ENCODE measurements at places on chromosomes 11 and 22.

DNA sequence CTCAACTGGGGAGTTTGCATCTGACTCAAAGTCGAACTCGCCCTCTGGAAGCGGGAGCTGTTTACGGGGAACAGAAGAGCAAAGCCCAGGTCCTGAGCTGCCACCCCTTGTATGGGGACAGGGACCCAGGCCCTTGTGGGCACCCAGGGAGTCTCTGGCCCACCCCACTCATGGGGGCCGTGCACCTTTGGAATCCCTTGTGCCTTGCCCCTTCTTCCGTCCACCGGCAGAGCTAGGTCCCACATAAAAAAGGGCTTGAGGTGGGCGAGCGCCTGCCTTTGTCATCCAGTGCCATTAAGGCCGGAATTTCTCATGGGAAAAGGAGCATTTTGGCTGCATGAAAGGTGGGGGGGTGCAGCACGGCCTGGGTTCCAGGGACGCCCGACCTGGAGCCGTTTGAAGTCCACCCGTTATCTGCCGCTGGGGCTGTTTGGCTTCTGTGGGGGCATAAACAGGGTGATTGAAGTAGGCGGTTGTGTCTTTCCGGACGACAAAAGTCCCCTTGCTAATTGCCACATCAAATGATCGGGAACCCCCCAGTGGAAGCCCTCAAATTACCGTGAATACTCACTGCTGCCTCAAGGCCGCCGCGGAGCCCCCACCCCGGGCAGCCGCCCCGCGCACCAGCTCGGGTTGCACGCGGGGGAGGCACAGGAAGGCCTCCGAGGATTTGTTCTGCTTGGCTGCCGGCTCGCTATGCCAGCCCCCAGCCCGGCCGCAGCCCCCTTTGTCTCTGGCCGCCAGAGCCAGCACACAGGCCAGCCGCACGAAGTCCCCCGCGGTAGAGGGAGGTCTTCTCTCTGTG, 49.0 kb upstream of the FGF3 start:
- DNase-seq = no peak

GRCh38 chr11:13963169-13963948, 836 bp downstream of the SPON1 start:
- DNase-seq = no peak

DNA sequence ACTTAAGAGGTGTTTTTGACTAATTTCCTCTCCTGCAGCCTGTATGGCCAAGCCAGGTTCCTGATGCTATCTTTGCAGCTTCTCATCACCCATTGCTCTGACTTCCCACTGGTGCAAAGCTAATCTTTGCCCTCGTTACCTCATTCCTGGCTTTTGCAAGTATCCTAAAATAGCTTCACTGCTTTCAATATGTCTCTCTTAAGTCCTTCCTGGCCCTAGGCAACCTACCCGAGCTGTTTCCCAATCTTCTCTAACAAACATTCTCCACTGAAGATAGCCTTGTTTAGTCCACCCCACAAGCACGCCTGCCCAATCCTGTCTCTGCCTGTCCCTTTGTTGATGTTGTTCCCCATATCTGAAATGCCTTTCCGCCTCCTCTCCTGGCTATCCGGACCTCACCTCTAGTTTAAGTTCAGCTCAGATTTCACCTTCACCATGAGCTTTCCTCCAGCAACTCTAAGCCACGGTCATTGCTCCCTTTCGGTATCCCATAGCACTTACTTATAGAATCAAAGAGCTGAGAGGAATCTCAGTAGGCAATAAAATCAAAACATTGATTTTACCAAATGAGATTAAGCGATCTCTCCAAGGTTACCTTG, 30.1 kb upstream of the CECR2 start:
- DNase-seq = no peak

- DNase-seq = no peak
These were observed 10.4 kb upstream of the THY1 start for GRCh38 chr11:119433358-119433725.

DNA sequence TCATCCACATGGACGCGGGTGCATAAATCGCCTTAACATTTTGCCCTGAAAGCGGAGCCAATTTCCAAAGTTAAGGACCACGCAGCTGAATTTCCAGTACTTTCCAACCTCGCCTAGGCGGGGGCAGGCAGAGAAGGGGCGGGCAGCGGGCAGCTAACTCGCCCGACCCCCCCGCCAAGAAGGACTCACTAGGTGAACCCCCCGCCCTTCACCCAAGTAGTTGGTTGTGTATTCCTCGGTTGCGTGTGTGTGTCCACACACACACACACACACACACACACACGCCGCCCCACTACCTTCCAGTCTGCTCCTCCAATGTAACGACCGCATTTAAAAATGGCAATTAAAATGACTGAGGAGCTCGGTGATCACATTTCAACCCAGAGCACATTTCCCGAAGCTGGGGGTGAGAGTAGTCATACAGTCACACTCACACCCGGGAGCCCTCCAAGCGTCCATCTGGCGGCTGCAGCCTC, 1.4 kb downstream of the TENM4 start:
- DNase-seq = no peak

- DNase-seq = no peak
These were observed 5.5 kb upstream of the DUSP18 start for GRCh38 chr22:30673136-30673535.

All from stimulated activated CD8-positive, alpha-beta memory T cell treated with anti-CD3 and anti-CD28 coated beads, Interleukin-7, amount 100 ng/mL, for 1 hour (primary cell).